ENCODE measurements at places on chromosomes 6 and 20.

- DNase-seq = no peak
Observed at GRCh38 chr6:2508071-2508470, 242.7 kb downstream of the MYLK4 start.

GRCh38 chr20:44896583-44896982 is 11.1 kb downstream of the YWHAB start:
- DNase-seq = no peak

- DNase-seq = no peak
Observed at GRCh38 chr6:14058029-14058695, 59.4 kb upstream of the CD83 start.

GRCh38 chr6:108365478-108365877 is 70.6 kb downstream of the AFG1L start:
- DNase-seq = no peak

- DNase-seq = peak; percentile 95
Observed at GRCh38 chr6:154510144-154510905, at the start of gene CNKSR3. CNKSR3 (minus strand) TSS chr6:154510685; CDS start chr6:154510114, 571 bp downstream.

DNA sequence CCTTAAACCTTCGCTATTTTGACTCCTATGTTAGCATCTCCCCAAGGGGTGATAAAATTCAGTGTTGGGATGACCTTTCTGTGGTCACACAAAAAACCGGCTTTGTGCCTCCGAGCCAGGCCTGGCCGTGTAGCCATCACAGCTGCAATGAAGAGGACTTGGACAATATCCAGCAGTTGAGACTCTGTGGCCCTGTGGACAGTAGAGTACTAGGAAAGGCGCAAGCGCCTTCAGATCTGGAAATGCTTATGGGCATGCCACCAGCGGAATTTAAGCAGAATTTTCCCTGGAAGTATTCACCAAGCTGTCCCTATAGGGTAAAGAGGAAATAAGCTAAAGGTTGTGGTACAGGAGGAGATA is 63.3 kb upstream of the SLC2A12 start:
- no peak for DNase-seq

- DNase-seq = no peak
Observed at GRCh38 chr6:29236634-29237033, 64.9 kb upstream of the OR14J1 start.

DNA sequence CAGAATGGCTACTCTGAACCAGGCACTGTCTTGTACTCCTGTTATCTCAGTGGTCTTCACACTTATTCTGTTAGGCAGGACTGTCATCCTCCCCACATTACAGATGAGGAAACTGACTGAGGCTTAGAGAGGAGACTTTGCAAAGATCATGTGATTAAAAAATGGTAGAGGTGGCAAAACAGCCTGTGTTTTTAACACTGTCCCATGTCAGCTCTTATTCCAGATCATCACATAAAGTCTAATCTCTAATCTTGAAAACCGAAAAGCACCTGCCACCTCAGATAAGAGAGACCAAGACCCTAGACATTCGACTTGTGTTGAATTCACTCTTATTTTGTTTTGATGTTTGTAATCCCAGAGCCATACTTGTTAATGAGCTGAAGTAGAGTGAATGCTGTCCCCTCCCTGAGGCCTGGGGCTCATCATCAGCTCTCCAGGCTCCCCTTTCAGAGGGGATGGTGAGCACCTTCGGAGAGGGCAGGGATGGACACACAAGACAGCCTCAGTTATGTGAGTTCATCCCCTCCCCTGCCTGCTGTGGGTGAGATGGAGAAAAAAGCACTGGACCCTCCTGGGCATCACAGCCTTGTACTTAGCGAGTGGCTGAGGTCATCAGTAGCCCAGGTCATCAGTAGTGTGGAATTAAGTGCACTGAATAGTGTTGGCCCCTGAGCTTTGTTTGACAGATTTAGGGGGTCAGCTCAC is 30.6 kb downstream of the MTHFD1L start:
- DNase-seq = no peak

DNA sequence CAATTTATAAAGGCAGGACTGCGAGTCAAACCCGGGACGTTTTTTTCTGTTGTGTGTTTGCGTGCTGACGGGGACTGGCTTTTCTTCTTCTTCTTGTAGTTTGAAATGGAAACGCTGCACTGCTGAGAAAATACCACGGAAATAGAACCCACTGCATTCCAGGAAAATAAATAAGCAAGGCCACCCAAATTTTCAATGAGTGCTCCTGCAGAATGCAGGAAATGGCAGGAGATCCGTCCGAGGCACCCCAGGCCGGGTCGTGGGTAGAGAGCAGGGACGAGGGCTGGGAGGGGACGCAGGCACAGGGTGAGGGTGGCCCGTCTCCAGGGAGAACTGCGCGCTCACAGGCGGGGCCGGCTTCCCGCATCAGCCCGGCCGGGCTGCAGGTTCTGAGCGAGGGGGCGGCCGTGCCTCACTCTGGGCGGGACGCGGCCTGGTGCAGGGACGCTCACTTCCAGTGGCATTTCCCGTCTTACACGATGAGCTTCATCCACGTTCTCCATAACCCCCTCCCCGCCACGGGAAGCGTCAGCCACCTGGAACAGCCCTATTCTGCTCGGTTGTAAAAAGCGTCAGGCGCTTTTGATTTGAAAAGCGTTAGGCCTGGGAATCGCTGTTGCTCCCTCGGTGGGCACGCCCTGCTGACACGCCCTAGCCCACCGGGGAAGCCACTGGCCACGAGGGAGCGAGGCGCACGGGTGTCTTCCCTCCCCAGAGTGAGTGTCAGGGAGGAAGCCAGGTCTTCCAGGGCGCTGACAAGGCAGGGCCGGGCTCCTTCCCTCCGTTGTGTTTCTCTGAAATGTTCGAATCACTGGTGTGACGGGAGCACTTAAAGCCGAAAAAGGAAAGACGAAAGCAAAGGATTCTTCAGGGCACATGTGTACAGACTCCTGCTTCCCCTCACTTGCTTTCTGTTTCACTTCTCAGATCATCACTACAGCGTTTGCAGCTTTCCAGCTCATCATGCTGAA is 17.9 kb upstream of the EXOC2 start:
- DNase-seq = no peak

DNA sequence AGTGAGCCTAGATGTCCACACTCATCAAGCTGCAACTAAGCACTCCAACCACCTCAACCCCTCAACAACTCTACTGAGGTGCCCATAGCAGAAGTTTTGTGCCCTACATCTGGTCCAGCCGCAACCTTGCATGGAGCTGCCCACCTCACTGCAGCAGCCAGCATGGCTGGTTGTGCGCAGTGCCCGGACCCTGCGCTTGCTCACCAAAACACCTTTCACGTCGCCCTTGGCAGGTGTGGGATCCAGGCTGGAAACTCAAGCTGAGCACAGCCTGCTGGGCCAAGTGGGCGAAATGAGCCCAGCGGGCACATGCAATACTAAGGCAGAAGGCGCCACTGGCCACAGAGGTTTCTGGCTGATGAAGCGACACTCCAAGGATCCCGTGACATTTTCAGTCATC is 902.4 kb downstream of the TBC1D32 start:
- no peak for DNase-seq

- no peak for DNase-seq
Observed at GRCh38 chr6:108295676-108296075, 822 bp downstream of the AFG1L start.

DNA sequence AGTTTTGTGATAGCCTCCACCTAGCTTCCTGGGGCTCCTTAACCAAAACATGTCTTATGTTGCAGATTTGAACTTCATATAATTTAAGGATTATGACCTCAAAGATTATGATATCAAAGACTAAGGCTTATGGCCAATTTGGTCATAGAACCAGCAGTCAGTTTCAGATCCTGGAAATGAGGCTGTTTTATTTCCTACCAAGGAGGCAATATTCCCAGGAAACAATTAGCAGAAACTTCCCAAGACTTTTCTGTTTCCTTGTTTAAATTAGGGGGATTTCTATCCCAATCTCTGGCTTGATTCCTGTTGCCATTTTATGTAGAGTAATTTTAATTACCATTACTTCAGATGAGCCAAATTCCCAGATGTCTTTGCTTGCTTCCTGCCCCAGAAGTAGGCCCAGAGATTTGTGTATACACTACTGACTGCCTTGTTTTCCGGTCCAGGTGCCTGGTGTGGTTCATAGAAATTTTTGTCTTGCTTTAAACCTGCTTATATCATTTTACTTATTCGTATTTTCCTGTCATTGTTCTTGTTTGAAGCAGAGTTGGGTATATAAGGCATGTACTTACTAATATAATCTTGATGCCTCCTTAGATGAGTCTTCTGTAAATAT is 119.2 kb upstream of the TMEM170B start:
- DNase-seq = no peak

DNA sequence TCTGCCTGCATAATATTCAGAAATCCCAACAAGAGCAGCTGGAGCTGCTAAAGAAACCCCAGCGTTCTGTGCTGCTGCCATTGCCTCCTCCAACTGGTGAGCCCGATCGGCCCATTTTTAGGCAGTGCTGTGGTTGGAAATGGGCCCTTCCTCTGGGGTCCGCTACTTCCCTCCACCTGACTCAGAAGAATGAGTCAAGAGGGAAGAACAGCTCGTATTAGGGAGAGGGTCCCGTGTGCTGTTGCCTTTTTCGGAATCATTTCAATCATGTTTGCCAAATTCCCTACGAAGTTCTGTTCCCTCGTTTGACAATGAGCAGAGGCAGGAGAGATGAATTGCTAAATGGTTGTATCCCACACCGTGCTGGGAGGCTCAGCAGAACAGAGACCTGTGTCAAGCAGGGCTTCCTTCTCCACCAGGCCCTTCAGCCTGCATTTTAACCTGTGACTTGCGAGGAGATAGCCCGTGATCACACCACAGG is 38.4 kb downstream of the THBS2 start:
- DNase-seq = no peak

DNA sequence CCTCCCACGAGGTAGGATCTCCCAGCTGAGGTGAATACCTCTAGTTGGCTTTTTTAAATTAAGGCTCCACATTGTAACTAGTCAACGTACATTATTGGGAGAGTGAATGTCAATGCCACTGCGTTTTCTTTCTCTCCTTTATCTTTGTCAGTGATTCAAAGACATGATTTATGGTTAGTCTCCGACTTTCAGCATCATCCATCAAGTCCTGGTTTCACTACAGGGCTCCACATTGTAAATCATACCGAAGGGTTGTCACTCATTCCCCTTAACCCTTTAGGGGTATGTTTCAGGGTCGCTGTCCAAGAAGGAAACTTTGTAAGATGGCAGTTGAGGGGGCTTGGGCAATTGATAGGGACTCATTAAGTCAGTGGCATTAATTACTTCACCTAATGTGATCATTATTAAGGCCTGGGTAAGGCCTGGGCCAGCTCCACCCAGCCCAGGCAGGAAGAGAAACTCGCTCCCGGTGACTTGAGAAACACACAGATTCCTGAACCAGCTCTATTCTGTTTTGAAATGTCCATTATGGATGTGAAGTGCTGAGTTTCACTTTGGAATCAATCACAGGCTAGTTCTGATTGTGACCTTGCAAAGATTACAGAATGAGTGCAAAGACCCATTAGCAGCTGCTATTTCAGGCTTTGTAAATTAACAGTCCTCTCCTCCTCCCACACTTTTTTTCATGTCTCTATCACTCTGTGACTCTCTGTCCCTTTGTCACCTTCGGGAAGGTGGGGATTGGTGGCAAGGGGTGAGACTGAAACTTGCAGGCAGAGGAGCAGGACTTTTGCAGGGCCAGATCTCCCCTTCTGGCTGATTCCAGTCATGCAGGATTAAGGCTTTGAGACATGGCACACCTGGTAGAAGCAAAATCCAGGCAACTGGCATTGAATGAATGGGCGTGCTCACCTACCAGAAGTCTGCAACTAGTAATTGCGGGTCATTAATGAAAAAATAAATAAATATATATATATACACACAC is 222.4 kb downstream of the TSHZ2 start:
- no peak for DNase-seq

- no peak for DNase-seq
Observed at GRCh38 chr6:43761666-43762409, 8.2 kb upstream of the VEGFA start.

DNA sequence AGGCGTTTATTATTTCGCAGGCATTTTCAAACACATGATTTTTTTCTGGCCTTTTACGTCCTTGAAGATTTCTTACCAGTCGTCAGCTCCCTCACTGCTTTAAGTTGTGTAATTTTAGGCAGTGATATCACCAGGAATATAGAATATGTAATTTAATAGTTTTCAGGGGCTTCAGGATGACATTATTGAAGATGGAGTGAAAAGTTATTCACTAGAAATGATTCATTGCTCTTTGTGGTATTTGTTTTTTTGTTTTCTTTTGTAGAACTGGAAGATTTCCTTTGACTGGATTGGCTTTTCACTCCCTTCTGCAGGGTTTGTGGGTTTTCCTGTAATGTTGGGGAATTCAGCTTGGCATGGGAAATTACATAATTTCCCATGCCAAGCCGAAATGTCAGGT is 2.0 kb downstream of the LRRC1 start:
- no peak for DNase-seq

DNA sequence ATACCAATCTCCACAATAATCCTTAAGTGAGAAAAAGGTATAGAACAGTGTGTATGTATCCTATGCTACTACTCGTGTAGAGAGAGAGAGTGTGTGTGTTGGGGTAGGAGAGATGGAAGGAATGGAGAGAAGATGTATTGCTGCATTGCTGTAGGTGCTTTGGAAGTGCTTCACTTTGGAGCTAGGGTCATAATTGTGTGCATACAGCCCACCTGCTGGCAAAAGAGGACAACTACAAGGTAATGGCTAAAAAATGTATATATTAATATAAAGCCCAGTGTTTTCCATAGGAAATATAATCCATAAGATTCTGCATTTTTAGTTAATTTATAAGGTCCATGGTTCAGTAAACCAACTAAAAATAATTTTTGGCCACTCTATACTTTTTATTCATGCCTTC is 36.1 kb downstream of the SERAC1 start:
- no peak for DNase-seq
